Glutamatergic neuron (in vitro differentiated cells): ENCODE measurements at places on chromosomes 4 and X. TPM values are rescaled to one million over a fixed set of nuclear protein-coding genes. Genes with fewer than 3 reads are reported as not detected.

DNA sequence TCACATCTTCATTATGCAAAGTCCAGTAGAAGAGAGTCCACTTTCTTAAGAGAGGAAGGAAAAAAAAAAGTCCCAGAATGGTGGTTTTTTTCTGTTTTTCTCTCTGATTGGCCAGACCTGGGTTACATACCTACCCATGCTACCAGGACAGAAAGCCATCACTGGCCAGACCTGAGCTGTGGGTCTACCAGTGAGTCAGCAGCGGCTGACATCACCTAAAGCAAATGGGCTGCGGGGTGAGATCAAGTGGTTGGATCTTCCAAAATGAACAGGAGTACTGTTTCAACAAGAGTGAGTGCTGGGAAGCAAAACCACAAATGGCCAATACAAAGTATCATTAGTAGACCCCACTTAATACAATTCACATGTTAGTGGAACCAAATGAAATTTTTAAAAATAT is 1.6 kb upstream of the NDST3 start:
- H3K4me1 ChIP-seq, result peaks cover 7% of the 10 kb centered on the region
- no peaks in the 10 kb centered on the region for H3K36me3 ChIP-seq
- H3K4me3 ChIP-seq, result peak overlapping the region; percentile 83
- peak overlapping the region; percentile 83 for H3K27ac ChIP-seq

- peaks cover 6% of the 10 kb centered on the region for H3K4me1 ChIP-seq
- DNase-seq, result no peak
- H3K27ac ChIP-seq, result no peak overlapping the region
- no peaks in the 10 kb centered on the region for H3K36me3 ChIP-seq
Observed at GRCh38 chr4:119302073-119302832, 19.7 kb downstream of the FABP2 start.

GRCh38 chrX:144335402-144335801 is 451.5 kb downstream of the UBE2NL start:
- H3K4me1 ChIP-seq, result no peaks in the 10 kb centered on the region
- no peak overlapping the region for H3K4me3 ChIP-seq
- H3K27me3 ChIP-seq, result no peaks in the 10 kb centered on the region
- H3K27ac ChIP-seq, result no peak overlapping the region
- no peaks in the 10 kb centered on the region for H3K36me3 ChIP-seq
- DNase-seq, result no peak

GRCh38 chr4:113316879-113317278 is 267.4 kb downstream of the ANK2 start:
- H3K4me3 ChIP-seq, result no peak overlapping the region
- H3K27ac ChIP-seq, result peak overlapping the region; percentile 56
- DNase-seq, result no peak

DNA sequence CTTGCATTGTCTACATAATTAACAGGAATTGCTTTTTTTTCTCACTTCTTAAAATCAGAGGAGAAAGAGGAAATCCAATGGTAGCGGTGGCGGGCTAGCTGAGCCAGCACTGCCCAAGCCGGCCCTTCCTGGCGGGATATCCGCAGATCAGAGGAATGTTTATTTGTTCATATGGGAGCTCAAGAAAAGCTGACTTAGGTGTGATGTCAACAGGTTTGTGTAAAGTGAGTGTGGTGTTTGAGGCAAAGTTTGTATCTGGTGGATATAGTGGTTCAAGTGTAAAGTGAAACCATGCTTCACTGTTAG is 466 bp upstream of the SLC39A8 start:
- no peak for DNase-seq
- H3K4me3 ChIP-seq, result peak overlapping the region; percentile 95
- peaks cover 2% of the 10 kb centered on the region for H3K4me1 ChIP-seq
- H3K27ac ChIP-seq, result no peak overlapping the region
- no peaks in the 10 kb centered on the region for H3K36me3 ChIP-seq
- peaks cover 2% of the 10 kb centered on the region for H3K27me3 ChIP-seq

- DNase-seq, result no peak
- H3K36me3 ChIP-seq, result no peaks in the 10 kb centered on the region
- H3K4me1 ChIP-seq, result no peaks in the 10 kb centered on the region
- no peak overlapping the region for H3K27ac ChIP-seq
- no peak overlapping the region for H3K4me3 ChIP-seq
Observed at GRCh38 chr4:46425775-46426400, 36.0 kb upstream of the GABRA2 start.

DNA sequence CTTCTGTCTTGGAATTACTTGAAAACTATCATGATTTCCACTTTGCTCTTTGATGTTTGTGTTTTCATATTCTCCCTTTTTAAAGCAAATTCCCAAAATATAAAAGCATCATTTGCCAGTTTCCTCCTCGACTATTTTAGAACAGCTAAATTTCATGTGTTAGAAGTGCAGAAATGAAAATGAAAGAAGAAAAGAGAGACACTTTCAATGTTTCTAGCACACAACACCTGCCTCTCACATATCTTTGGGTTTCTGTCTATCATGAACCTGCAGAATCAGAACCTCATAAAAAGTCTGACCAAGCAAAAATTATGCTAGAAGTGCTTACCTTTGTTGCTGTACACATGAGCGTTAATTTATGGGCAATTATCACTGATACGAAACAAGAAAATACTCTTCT is 1.9 kb upstream of the NEUROG2 start:
- H3K4me1 ChIP-seq, result peaks cover 27% of the 10 kb centered on the region
- peak overlapping the region; percentile 94 for H3K4me3 ChIP-seq
- peak overlapping the region; percentile 9 for H3K27ac ChIP-seq
- no peak for DNase-seq

- H3K27me3 ChIP-seq, result peaks cover 21% of the 10 kb centered on the region
- H3K4me1 ChIP-seq, result peaks cover 29% of the 10 kb centered on the region
- H3K36me3 ChIP-seq, result no peaks in the 10 kb centered on the region
- peak overlapping the region; percentile 82 for H3K27ac ChIP-seq
- H3K4me3 ChIP-seq, result peak overlapping the region; percentile 89
- no peak for DNase-seq
Observed at GRCh38 chrX:47217121-47217851, 1.2 kb upstream of the CDK16 start.

GRCh38 chr4:116668190-116668589 is 417.2 kb downstream of the TRAM1L1 start:
- H3K36me3 ChIP-seq, result no peaks in the 10 kb centered on the region
- H3K27ac ChIP-seq, result no peak overlapping the region
- DNase-seq, result no peak
- no peak overlapping the region for H3K4me3 ChIP-seq
- H3K4me1 ChIP-seq, result no peaks in the 10 kb centered on the region

DNA sequence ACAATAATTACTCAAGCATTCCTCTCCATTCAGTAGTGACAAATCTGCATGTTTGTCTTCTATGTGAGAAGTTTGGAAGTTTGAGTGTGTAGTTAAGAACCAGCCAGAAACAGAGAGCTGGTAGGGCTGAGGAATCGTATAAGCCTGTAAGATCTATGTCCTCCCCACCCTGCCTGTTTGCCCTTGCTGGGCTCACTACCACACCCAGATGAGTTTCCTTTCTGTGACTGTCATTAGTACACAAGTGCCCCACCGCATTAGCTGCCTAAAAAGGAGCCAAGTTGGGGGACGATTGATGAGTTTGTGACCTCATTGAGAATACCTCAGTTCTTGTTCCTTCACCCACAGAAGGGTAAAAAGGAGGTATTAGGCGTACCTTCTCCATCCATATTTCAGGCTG is 28.3 kb downstream of the DOCK11 start:
- H3K36me3 ChIP-seq, result no peaks in the 10 kb centered on the region
- H3K4me1 ChIP-seq, result peaks cover 9% of the 10 kb centered on the region
- H3K4me3 ChIP-seq, result no peak overlapping the region
- no peak for DNase-seq
- H3K27me3 ChIP-seq, result no peaks in the 10 kb centered on the region

- no peak for DNase-seq
- no peak overlapping the region for H3K27ac ChIP-seq
- H3K4me3 ChIP-seq, result no peak overlapping the region
- H3K4me1 ChIP-seq, result no peaks in the 10 kb centered on the region
- H3K36me3 ChIP-seq, result no peaks in the 10 kb centered on the region
Observed at GRCh38 chrX:119802546-119802945, 11.1 kb upstream of the RPL39 start.

The DUSP9 gene
- total RNA-seq, result 0.61 TPM

The TSPYL2 gene
- total RNA-seq, result 10.2 TPM

The SLC25A4 gene
- 44.7 TPM for total RNA-seq

The SLC49A3 gene
- not detected for total RNA-seq

The FOXR2 gene
- not detected for total RNA-seq

The SASH3 gene
- not detected for total RNA-seq

The AMER1 gene
- 11.3 TPM for total RNA-seq

The AKAP14 gene
- total RNA-seq, result not detected
